Activated CD4-positive, alpha-beta T cell treated with anti-CD3 and anti-CD28 coated beads for 36 hours (primary cell): ENCODE measurements at places on chromosomes 16 and 17. TPM values are rescaled to one million over a fixed set of nuclear protein-coding genes. Genes with fewer than 3 reads are reported as not detected.

CD300E gene
- total RNA-seq = not detected

FGF11 gene
- total RNA-seq = 10.6 TPM

BCL6B gene
- 0.27 TPM for total RNA-seq

KRTAP3-1 gene
- total RNA-seq = not detected

DNA sequence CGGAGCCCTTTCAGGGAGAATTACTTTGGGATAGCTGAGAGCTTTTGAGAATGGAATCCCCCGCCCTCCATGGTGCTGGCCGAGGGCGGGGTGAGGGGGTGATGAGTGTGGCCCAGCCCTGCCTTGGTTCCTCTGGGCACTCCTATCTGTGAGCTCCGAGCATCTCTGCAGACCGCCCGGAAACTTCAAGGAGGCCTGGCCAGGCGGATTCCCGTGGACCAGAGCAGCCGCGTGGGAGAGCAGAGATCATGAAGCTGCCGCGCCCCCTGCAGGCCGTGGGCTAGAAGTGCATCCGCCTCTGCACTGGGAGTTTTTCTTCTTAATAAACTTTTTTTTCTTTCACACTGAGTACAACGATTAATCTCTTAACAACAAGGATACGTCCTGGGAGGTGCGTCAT, 392.9 kb upstream of the EEF2KMT start:
- DNase-seq = peak; percentile 66

TMEM101 gene
- 17.6 TPM for total RNA-seq

DNA sequence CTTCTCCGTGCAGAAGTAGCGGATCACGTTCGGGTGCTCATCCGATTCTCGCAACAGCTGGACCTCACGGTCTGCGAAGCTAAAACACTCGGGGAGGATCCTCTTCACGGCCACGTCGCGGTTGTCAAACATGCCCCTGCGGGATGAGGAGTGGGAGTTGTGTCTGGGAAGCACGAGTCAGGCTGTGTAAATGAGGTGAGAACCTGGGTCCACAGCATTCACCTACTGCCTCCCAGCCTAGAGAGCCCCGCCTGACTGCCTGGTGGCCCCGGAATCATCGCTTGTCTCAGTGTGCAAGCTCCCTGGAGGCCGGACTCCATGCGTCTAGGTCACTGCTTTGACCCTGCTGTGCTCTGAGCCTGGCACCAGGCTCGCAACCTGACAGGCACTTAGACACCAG, 33.9 kb upstream of the ICAM2 start:
- no peak for DNase-seq

DNA sequence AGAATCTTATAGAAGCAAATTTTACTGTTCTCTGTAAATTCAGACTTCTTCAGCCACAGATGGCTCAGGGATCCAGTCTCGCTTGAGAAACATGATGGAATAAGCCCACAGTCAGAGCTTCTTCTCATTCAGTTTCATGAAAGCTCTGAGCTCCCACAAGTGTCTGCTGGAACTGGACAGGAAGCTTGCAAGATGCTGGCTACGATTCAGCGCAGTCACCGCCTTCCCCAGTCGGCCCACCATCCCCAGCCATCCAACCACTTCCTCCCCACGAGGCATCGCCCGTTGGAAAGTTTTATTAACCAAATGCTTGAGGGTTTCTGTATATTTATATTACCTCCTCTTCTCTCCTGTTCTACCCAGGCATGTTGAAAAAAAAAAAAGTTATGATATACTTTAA, 171.7 kb downstream of the ZFHX3 start:
- peak; percentile 29 for DNase-seq

DNA sequence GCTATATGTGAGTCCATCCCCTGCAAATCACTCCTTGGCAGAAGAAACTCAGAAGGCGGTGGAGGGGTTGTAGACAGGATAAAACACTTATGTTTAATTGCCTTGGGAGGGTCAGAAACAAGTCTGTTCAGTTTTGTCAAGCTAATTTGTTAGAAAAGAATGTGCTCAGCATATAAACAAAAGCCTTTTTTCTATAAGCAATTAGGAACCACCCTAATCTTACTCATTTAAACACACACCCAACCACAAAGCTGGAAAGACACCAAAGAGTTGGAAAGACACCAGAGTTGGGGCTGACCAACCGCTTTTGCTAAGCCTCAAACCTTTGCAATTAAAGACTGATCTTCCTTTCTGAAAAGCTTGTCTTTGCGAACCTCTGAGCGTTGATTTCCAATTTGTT, 439.2 kb upstream of the ERCC4 start:
- no peak for DNase-seq
